ENCODE measurements at places on chromosomes 6 and 20.

GRCh38 chr6:156982168-156982567 lies 205.0 kb downstream of the ARID1B start:
- DNase-seq = no peak

- no peak for DNase-seq
These were observed 109.5 kb upstream of the SSTR4 start for GRCh38 chr20:22925613-22925983.

GRCh38 chr6:137531376-137532092 lies 37.3 kb upstream of the OLIG3 start:
- DNase-seq = no peak

DNA sequence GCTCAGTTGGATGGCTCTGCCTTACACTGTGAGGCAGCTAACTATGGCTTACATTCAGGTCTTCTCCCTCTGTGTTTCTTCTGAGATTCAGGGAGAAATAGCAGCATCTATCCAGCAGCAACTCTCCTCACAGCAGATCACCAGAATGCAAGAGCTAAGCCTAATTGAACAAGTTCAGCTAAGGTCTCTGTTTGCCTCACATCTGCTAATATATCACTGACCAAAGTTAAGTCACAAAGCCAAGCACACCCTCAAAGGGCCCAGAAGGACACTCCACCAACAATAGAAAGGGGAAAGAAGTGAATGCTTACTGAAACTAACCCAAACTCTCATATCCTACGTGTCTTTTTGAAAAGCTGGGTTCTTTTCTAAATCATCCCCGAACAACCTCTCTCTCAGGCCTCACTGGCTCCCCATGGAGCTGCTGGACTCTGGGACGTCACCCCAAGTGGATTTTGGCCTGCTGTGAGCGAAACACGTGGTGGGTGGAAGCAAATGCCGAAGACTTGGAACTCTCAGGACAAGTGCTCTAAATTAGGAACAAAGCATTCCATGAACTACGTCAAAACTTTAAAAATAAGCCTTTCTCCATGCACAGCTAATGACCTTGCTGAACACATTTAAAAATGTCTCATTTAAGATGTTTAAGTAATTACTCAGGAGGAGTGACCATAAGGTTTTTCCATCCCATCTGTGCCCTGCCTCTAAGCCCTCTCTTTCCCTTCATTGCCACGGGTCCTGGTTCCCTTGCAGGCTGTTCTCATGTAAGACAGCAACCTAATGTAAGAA lies 167.5 kb upstream of the PLCB4 start:
- DNase-seq = no peak

DNA sequence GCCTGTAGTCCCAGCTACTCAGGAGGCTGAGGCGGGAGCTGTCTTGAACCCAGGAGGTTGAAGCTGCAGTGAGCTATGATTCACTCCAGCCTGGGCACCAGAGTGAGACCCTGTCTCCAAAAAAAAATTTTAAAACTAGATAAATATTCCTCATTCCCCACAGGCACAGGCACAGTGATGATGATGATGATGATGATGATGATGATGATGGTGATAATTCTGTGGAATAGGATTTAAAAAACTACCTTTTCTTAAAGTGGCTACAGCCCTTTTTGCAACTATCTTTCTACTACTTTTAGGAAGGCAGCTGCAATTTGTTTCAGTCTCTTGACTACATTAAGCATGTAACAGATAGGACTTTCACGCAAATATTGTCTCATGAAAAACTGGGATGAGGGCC lies 76.6 kb upstream of the SCAF8 start:
- no peak for DNase-seq

- no peak for DNase-seq
These were observed 567.3 kb upstream of the BTBD3 start for GRCh38 chr20:11350126-11351005.

- peak; percentile 2 for DNase-seq
These were observed 64.5 kb downstream of the CTNNBL1 start for GRCh38 chr20:37758332-37758731.

DNA sequence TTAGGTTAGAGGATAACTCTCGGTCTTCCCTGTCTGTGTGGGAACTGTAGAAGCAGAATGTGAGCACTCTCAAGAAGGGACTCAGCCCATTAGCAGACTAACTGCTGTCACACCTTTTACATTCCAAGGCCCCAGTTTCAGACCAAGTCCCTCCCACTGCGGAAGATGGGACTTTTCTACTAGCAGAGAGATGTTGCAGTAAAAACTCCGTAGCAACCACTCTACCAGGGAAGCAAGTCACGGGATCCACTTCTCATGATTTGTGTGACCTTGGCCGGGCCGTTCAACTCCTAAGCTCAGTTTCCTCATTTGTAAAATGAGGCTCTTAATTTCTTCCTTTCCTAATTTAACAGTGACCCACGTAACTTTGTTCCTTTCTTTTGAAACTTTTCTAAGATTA lies 77.1 kb upstream of the SLC4A11 start:
- no peak for DNase-seq

GRCh38 chr6:30683183-30683979 lies 3.1 kb downstream of the PPP1R18 start:
- DNase-seq = no peak

DNA sequence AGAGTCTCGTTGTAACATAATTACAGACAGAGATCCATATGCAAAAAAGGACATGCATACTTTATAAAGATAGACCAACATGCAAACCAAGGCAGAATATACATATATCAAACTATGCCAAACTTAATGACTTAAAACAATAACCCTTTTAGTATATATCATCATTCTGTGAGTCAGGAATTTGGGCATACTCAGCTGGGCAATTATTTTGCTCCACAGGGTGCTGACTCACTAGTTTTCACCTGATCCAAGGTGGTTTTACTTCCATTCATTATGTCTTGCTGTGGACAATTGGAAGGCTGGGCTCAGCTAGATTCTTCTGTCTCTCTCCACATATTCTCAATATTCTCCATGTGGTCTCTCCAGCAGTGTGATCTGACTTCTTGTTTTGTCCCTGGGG lies 41.2 kb upstream of the RNF146 start:
- DNase-seq = no peak

- DNase-seq = no peak
These were observed 96.9 kb downstream of the MKKS start for GRCh38 chr20:10336959-10337729.

GRCh38 chr20:7994809-7995208 lies 24.8 kb downstream of the TMX4 start:
- no peak for DNase-seq

- no peak for DNase-seq
These were observed 90.7 kb upstream of the CCDC28A start for GRCh38 chr6:138682704-138683527.

DNA sequence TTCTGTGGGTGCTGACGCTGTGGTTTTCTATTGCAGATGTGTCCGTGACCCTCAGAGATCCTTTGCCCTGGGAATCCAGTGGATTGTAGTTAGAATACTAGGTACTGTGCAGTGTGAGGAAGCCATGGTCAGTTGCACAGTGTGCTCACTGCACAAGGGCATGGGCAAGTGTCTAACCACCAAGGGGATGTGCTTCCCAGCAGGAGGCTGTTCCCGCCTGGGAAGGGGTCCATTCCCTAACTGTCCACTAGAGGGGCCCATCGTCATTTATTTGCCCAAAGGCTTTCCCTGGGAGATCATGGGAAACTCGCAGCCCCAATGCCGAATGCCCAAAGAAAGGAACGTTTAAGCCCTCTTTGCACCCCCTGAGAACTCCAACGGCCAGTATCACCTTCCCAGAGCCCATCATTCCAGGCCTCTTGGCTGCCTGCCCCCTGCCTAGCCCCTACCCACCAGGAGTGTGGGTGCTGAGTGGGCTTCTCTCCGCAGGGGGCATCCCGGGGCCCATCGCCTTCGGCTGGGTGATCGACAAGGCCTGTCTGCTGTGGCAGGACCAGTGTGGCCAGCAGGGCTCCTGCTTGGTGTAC lies 26.2 kb downstream of the SLCO4A1 start:
- peak; percentile 74 for DNase-seq

DNA sequence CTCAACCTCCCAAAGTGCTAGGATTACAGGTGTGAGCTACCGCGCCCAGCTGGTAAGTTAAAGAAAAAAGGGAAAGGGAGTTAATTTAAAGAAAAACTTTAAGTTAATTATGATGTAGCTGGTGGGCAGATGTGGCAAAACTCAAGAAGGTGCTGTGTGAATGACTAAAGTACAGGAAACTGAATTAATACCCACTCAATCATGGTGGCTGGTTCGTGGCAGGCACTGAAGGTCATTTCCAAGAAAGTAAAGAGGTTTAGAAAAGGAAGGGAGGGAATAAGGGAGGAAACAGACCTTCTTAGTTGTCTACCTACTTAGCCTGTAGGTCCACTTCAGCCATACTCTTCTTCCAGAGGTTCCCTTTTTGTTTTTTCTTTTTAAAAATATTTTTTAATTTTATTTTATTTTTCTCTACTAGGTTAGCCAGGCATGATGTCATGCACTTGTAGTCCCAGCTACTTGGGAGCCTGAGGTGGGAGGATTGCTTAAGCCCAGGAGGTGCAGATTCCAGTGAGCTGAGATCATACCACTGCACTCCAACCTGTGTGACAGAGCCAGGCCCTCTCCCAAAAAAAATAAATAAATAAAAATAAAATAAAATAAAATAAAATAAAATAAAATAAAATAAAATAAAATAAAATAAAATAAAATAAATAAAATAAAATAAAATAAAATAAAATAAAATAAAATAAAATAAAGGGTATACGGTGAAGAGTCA lies 11.9 kb upstream of the TGM3 start:
- no peak for DNase-seq

DNA sequence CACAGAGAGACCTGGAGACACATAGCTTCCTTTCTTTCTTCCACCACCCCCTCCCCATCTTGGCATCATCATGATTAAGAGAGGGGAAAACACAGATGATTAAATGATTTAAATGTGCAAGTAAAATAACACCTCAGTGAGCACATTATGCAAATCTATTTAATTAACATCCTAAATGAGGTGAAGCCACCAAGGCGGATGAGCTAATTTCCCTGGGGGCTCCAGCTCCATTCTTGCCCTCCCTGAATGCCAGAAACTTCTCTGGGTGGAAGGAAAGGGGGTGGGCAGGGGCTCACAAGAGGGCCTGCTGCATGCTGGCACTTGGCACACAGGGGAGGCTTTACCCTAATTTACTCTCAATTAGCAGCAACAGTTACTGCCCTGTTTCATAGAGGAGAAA lies 32.5 kb upstream of the TGM2 start:
- no peak for DNase-seq
